ENCODE measurements at places on chromosomes 11 and 22.

DNA sequence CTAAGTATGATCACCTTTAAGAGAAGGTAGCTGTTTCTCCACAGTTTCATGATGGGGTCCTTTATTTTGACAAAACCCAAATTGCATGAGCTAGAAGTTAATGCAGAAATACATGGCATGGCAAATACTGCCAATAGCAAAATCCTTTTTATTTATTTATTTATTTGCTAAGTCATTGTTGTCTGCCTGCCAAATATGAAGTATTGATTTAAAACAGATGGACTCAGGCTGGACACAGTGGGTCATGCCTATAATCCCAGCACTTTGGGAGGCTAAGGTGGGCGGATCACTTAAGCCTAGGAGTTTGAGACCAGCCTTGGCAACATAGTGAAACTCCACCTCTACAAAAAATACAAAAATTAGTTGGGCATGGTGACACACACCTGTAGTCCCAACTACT, 52.4 kb downstream of the LARGE2 start:
- no peak for DNase-seq

DNA sequence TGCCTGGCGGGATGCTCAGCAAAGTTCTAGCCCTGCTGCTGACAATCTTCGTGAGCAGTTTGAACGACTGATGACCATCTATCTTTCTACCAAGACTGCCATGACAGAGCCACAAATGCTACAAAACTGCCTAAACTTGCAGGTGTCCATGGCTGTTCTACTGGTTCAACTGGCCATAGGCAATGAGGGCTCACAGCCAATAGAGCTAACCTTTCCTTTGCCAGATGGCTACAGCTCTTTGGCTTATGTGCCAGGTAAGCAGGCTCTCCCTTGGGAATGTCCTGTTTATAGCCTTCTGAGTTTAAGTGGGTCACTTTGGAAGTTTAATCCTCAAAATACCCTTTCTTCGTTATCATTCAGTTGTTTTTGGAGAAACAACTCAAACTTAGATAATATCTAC, 20.1 kb downstream of the UBE4A start:
- no peak for DNase-seq

DNA sequence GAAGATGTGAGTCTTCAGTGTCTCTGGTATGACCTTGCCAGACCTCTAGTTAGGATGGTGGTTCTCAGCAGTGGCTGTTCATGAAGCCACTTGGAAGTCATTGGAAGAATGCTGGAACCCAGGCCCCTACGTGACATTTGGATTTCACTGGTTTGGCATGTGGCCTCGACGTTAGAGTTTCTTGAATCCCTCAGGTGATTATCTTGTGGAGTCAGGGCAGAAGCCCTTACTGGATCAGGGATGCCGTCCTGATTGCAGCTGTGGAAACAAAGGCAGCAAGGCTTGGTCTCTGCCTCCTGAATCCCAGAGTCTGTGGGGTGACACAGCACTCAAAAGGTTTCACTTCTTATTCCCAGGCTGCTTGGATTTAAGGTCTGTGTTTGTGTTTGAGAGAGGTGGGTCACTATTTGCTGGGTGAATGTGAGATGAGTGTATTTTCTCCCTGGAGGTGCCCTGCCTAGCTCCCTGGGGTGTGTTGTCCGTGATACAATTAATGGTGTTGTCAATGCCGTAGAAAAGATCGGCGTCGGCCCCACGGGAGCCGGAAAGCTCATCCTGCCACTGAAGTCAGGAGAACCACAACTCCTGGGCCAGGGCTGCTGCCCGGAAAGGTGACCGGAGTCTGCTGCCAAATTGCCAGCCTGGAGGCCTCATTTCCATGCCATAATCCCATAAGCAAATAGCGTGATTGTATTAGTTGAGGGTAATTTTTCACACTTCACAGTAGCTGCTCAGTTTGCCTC, 939.0 kb downstream of the BRD1 start:
- DNase-seq = no peak

DNA sequence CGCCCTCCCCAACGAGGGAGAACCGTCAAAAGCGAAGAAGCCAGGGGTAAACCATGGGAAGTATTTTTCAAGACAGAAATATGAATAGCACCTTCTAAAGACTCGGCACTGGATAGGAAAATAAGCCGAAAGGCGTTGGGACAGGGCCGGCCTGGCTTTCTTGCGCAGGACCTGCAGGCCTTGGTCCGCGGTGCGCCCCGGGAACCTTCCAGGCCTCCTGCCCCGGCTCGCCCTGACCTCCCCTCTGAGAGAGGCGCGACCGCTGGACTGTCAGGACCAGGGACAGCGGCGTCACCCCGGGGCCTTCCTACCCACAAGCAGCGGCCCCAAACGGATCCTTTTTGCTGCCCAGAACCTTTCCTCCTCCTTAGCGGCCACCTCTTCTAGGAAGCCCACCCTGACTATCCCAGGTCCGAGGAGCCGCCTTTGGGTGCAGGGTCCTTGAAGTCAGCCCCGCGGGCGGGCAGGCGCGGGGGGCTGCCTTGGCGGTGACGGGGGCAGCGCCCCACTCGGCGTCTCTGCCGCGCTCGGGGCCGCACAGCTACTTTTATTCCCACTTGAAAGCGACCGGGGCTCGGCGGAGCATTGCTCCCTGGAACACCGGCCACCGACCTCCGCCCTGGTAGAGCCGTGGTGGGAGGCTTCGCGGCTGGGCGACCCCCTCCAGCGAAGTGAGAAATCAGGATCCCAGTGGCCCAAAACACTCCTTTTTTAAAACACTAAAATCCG, 650 bp upstream of the MAPK11 start:
- DNase-seq = peak; percentile 75

DNA sequence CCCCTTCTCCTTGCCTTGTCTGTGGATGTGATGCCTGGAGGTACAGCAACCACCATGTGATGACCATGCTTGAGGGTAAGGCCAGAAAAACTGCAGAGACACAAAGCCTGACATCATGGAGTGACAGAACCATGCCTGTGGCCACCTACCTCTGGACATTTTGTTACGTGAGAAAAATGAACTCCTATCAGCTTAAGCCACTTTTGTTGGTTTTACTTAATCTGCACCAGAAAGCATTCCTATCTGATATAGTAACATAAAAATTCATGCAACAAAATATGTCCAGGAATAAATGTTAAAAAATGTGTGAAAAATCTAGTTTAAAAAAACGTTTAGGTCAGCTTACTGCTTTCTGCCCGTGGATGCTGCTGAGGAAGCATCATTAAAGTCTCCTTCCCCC, 42.6 kb upstream of the P4HA3 start:
- no peak for DNase-seq

GRCh38 chr11:126282736-126283591, at the start of gene TIRAP:
TIRAP (plus strand) TSS chr11:126283093; CDS start chr11:126290895, 7,802 bp downstream.
- DNase-seq = peak; percentile 62

- DNase-seq = no peak
Measured at GRCh38 chr11:77568916-77569675, 20.7 kb upstream of the AQP11 start.
